Panc1 (cell line): ENCODE measurements at places on chromosomes 2 and 18.

DNA sequence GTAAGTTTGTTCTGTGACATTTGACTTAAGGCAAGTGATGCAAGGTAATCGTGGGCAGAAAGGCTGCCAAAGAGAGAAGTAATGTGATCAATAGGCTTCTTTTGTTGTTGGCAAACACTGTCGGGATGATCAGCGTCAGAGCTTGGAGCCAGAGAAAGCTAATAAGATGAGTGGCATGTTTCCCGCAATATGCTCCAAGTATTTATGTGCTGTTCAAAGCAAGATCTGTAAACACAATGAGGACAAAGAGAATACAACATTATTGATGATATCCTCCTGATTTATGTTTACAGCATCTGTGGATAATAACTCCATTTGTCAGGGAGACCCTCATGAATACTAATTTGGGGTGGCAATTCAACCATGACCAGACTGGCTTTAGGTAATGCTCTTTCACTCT is 603.3 kb downstream of the TDRD15 start:
- no peak for DNase-seq

GRCh38 chr18:44507729-44508325 is 172.9 kb upstream of the SETBP1 start:
- DNase-seq: no peak

GRCh38 chr2:171964308-171964707 is 35.4 kb upstream of the METAP1D start:
- no peak for DNase-seq

DNA sequence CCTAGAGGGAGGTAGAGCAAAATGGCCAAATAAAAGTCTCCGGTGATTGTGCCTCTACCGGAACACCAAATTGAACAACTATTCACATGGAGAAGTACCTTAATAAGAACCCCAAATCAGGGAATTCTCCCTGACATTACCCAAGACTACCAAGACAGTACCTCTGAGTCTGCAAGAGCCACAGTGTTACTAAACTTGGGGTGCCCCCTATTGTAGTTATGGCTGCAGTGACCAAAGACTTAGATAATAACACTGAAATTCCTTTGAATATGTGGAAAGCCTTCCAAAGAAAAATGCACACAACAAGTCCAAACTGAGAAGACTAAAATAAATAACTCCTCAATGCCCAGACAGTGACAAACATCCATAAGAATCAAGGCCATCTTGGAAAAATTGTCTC is 682.9 kb upstream of the LRRTM1 start:
- no peak for DNase-seq

GRCh38 chr18:36522509-36522908 is 225.0 kb downstream of the FHOD3 start:
- DNase-seq: no peak

DNA sequence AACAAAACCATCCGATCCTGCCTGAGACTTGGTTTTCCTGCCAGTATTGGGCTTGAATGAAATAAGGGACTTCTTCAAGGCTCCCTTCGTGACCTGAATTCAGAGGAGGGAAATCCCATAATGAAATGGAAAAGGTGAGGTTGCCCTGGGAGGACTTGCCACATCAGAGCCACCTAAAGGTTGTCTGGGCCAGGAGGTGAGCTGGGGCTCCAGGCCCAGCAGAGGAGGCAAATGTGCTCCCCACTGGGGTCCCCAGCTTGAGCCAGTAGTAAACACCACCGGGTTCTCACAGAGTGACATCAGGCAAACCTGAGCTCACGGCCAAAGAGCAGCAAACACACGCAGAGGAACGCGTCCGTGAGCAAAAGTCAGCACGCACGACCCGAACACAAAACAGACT is 28.6 kb upstream of the CTDP1 start:
- DNase-seq: no peak

- no peak for DNase-seq
These were observed 177.5 kb downstream of the MTCL1 start for GRCh38 chr18:8882632-8883408.
